ENCODE measurements at places on chromosomes 12 and 14.

DNA sequence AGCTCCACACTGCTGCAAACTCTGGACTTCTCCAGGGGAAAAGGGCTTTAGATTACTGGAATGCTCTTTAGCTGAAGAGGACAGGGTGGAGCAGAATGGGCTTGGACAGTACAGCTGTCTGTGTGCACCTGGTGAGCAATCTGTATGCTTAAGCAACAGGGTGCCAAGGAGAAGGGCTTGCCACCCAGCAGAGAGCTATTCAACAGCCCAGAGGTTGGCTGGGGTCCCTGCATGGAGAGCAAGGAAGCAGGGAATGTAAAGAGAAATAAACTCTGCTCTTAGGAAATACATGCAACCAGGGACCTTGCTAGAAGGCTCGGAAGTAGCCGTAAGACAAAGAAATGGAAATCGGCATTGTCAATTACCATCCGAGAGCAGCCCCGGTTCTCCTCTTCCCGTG lies 53.0 kb upstream of the CORO1C start:
- no peak for DNase-seq

DNA sequence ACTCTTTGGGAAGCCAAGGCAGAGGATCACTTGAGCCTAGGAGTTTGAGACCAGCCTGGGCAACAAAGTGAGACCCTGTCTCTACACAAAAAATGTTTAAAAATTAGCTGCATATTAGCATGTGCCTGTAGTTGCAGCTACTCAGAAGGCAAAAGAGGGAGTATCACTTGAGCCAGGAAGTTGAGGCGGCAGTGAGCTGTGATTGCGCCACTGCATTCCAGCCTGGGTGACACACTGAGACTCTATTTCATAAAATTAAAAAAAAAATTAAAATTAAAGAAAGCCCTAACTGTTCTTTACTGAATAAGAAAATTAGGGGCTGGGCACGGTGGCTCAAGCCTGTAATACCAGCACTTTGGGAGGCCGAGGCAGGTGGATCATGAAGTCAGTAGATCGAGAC lies 27.0 kb downstream of the SENP1 start:
- no peak for DNase-seq

- no peak for DNase-seq
Measured at GRCh38 chr14:96088911-96089310, 49.7 kb downstream of the C14orf132 start.

DNA sequence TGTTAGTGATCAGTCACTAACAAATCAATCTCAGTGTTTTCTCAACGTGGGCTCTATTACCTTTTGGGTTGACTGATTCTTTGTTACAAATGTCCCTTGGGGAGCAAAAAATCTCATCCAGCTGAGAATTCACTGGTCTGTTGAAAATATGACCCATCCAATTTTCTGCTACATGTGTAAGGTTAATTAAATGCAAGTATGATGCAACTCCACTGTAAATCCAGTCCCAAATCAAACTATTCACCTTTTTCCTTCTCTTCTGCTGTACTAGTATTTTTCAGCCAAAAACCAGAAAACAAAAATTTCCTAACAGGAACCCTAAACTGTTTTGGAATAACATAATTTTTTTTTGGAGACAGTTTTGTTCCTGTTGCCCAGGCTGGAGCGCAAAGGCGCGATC lies 2.2 kb downstream of the ERH start:
- DNase-seq, result no peak

GRCh38 chr14:22152161-22152870 lies 436.7 kb downstream of the DAD1 start:
- DNase-seq, result no peak

GRCh38 chr12:28096649-28097048 lies 93.6 kb upstream of the CCDC91 start:
- no peak for DNase-seq

GRCh38 chr12:73181244-73181643 lies 909.1 kb downstream of the TRHDE start:
- DNase-seq, result no peak

DNA sequence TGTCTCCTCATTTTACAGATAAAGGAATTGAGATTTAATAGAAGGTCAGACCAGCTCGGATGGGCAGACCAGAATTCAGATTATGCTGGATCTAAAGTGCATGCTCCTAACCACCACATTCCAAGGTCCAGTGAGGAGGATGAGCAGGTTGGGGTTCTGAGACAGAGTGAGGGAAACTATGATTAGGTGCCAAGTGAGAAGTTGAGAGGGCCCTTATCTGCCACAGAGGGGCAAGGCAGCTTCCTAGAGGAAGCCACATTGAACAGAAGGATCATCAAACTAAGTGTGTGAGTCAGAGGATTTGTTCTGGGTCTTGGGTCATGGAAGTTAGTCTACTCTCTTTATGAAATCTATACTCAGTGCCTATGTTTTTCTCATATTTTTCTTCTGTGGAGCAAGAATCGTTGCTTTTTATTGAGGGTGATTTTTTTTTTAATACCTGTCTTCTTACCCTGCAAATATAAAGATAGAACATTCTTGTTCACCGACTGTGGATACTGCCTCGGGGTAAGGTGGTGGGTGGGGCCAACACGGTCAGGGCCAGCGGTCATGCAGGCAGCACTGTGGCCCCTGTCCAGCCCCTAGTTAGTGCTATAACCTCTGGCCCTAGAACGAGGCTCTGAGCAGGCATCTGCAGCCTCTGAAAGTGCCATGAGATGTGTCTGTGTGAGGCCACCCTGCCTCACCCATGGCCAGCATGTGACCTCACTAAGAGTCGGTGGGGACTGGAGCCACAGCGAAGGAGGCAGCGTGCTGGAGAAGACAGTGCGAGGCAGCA lies 55.6 kb upstream of the PTHLH start:
- DNase-seq, result no peak

DNA sequence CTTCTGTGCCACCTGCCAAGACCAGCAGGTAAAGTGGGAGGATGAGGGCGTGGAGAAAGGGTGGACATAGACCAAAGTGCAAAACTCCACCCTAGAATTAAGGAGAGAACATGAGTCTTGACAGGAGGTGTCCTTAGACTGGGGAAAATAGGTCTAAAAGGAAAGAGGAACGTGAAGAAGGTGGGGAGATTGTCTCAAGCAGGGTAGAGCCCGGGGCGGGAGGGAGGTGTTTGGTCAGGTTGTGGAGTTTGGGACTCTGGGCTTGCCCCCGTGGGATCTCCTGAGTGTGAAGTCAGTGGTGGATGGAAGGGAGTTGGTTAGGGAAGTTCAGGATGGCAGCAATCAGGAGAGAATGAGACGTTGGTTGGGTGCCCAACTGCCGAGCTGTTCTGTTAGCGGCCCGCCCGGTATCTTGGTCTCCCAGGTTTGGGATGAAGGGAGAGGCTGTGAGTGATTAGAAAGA lies 386 bp downstream of the DGKA start:
- DNase-seq, result no peak

- DNase-seq, result no peak
Measured at GRCh38 chr14:101789222-101789621, 27.7 kb downstream of the PPP2R5C start.

GRCh38 chr12:41962171-41962572 lies 182.5 kb downstream of the GXYLT1 start:
- DNase-seq, result no peak
